ENCODE measurements at places on chromosomes 7 and 10.

- DNase-seq, result no peak
Observed at GRCh38 chr10:91296471-91296870, 76.0 kb downstream of the PCGF5 start.

DNA sequence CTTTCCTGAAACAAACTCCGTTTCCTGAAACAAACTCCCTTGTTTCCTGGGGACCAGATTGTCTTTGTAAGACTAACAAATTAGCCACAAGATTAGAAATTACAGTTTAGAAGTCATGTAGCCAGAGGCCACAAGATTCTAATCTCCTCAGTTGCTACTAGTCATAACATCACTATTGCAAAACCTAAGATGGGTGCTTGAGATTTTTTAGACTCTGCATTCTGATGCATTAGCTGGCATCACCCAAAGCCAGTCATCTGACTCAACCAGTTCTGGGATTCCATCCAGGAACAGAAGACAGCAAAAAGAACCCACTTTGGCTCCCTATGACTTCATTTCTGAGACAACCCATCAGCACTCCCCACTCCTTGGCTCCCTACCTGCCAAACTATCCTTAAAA is 367.9 kb upstream of the MBL2 start:
- no peak for DNase-seq

GRCh38 chr7:144827621-144828020 is 8.2 kb downstream of the TPK1 start:
- DNase-seq, result no peak

DNA sequence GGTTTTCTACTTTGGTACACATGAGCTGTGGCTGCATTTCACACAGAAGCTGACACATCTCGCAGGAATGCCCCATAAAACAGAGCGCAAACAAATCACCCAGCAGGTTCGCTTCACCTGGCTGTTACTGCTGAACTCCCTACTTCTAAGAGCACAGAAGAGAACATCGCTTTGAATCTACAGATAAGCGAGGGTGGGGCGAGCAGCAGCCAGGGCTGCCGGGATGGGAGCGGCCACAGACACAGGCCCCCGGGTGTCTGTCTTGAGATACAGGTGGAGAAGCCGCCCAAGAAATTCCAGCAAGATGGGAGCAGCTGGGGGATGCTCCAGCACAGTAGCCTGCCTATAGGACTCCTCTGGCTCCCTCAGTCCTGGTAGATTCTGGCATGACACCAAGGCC is 27.4 kb downstream of the OGDHL start:
- DNase-seq, result no peak

DNA sequence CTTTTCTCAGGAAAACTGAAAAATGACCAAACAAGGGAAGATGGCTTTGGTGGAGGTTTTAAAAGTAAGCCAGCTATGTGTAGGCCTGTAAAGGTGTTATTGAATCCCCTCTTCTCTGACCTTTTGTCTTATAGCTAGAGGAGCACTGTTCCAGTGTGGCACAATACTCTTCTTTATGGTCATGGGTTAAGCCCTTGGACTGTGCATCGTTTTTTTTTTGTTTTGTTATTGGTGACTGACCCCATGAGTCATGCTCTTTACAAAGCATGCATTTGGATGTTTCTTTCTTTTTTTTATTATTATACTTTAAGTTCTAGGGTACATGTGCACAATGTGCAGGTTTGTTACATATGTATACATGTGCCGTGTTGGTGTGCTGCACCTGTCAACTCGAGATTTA is 19.6 kb upstream of the FAM25A start:
- DNase-seq, result no peak

DNA sequence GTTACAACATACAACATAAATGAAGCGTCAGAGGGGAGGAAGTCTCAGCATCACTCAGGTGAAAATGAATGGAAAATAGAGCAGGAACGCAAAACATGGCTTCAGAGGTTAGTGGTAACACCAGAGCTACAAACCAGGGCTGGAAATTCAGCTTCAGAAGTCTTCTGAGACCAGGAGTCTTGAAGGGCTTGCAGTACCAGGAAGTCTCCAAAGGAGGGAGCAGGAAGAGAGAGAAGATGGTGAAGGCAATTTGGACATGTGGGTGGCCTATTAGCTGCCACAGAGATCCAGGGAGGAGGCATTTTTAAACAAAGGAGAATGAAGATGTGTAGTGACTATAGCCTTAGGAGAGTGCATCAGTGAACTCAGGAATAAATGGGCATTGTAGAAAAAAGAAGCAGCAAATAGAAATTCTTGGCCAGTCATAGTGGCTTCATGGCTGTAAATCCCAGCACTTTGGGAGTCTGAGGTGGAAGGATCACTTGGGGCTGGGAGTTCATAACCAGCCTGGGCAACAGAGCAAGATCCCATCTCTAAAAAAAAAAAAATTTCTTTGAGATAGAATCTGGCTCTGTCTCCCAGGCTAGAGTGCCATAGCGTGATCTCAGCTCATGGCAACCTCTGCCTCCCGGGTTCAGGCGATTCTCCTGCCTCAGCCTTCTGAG is 9.3 kb upstream of the TET1 start:
- DNase-seq, result no peak

DNA sequence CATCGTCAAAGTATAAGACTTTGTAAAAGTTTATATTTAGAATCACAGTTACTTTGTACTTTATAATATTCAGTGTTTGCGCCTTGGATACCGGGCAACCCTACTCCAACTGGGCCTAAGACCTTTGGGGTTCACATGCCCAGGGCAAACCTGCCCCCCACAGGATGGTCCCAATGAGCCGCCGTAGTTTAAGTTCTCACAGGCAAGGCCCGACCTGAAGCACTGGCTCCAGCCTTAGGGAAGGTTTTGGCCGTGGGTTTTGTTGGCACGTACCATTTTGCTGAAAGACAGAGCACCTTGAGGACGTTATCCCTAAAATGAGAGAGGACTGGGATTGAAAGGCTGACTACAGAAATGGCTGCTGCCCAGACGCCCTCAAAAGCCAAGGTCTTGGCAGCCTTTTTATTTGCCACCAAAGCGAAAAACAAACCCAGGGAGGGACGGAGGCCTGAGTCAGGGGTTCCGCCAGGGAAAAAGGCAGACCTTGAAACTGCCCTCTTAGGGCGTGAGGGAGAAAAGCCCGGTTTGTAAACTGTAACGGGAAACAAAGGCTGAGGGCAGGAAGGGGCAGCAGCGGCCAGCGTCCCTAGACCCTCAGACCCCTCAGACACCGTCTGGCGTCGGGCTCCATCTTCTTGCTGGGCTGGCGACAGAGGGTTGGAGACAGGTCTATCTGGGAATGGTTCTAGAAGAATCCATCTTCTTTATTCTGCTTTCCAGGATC is at the start of gene CCDC172:
CCDC172 (plus strand) TSS at position 222 of the 724 bp plus-strand sequence. CDS start 564 bp downstream, outside the sequence.
- no peak for DNase-seq

- DNase-seq, result no peak
Observed at GRCh38 chr7:80357530-80357929, 154.3 kb downstream of the GNAT3 start.

DNA sequence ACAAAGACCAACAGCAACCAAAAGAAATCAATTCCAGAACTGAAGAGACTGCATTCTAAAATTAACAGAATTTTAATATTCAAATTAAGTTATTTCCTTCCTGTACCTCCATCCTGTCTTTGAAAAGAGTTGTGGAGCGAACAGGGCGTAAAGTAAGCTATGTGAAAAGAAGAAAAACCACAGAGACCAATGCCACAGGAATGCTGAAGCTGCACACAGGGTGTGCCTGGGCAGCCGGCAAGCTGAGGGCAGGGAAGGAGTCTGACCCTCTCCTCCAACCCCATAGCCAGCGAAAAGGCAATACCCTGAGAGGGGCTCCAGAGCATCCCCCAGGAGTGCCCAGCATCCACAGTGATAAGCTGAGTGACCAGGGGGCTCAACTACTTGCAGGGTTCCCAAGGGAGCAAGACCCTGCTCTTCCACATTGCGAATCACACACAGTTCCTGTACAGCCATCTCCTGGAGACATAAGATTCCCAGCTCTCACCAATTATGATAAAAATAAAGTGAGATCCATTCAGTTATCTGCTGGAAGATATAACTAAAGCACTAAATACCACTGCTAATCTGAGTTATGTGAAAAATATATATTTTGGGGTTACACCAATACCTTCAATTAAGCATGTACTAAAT is 93.8 kb downstream of the PARD3 start:
- DNase-seq, result no peak

DNA sequence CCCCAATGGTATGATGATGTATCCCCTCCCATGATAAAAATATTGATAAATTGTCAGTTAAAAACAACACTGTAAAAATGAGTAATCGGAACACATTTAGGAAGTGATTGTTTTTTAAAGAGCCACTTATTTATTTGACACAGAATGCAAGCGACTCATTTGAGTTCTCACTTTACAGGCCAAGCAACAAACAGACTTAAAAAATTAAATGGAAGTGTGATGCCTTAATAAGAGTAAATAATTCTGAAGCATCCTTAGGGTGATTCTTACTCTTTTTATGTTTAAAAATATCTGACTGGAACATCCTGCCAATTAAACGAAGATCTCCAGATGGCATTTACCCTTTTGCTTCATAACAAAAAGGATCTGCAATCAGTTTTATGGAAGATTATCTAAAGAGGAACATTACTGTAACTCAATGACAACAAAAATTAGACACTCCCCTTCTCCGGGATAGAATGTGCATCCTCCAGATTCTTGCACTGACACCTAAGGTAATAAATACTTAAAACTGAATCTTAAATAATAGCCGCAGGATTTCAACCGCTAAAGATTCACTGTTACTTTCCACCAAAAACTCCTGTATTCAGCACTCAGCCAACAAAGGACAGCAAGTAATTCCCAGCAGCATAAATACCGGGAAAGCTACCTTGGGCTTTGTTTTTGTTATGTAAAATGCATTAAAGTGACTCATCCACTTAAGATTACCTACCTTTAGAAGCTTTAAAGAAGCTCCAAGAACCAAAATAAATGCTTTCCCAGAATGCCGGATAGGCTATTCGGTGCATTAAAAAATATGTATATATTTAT is 1.7 kb downstream of the CACNA2D1 start:
- DNase-seq, result no peak

DNA sequence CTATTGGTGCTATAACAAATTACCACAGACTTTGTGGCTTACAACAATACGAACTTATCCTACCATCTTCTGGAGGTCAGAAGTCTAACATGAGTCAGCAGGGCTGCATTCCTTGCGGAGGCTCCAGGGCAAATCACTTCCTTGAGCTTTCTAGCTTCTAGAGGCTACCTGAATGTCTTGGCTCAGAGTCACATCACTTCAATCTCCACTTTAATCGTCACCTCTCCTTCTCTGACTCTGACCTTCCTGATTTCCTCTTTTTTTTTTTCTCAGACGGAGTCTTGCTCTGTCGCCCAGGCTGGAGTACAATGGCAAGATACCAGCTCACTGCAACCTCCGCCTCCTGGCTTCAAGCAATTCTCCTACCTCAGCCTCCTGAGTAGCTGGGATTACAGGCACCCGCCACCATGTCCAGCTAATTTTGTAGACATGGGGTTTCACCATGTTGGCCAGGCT is 44.6 kb upstream of the ANAPC16 start:
- no peak for DNase-seq

DNA sequence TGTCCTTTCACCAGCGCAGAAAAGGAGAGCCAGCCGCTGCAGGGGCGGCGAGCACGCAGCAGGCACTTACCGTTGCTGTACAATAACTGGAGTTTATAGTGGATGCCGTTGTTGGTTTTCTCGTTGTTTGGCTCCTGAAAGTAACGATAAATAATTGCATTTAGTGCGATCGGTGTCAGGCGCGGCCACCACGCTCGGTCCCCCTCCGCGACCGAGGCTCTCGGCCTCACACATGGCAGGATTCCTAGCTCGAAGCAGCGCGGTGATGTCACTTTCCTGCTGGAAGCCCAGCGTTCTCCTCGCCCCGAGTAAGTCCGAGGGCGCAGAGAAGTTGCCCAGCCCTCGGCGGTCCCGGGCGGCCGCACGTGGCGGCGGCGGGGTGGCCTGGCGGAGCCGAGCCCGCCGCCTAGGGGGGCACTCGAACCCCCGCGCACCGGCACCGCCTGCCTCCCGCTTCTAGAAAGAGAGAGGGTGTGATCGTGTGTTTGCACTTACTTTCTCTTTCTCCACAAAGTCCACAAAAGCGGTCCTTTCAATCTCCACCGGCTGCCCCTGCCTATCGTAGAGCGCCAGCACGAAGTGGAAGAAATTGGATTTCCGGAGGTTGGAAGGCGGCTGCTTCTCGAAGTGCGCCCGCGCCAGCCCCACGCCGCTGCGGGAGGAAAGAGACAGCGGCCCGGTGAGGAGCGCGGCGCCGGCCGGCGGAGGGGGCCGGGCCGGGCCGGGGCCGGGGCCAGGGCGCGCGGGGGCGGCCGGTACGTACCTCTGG is 1.0 kb downstream of the EBF3 start:
- DNase-seq, result no peak

GRCh38 chr7:155660758-155661093 is 16.3 kb downstream of the RBM33 start:
- DNase-seq, result no peak

- DNase-seq, result no peak
Observed at GRCh38 chr7:13898957-13899670, 90.4 kb downstream of the ETV1 start.

GRCh38 chr10:92689663-92690210 is at the start of gene HHEX:
Gene HHEX (plus strand): TSS chr10:92689955. CDS start chr10:92689987, 32 bp downstream.
- DNase-seq, result no peak

GRCh38 chr10:79433324-79434222 is 11.9 kb downstream of the ZCCHC24 start:
- no peak for DNase-seq

DNA sequence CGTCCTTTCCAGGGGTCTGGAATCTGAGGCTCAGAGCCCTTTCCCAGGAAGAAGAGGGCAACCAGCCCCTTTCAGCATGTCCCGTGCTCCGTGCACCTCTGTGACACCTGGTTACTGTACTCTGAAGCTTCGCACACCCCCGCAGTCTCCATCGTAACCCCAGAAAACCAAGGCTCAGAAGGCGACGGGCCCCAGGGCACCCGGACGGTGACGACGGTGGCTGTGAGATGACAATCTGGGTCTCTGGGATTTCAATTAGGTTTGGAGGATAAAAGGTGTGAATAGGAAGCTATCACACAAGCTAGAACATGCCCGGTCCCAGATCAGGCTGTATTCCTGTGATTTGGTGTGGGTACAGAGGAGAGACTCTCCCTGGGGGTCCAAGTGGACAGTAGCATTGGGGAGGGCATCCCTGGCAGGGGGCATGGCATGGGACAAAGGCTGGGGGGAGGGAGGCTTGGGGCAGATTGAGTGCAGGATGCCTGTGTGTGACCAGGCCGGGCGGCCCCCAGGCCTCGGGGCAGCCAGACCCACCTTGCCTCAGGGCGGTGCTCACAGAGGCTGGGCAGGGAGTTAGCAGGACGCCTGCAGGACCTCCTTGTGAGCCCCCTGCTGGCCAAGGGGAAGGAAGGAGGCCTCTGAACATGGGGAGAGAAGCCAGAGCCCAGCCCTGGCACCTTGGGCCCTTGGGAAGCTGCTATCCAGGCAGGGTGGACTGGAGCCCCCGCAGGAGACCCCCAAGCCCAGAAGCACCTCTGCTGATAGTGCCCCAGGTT is 23.4 kb upstream of the PSMG3 start:
- DNase-seq, result no peak

- no peak for DNase-seq
Observed at GRCh38 chr7:114678116-114678515, 243.8 kb upstream of the MDFIC start.

- DNase-seq, result no peak
Observed at GRCh38 chr10:48536156-48536500, 68.7 kb downstream of the ARHGAP22 start.

- no peak for DNase-seq
Observed at GRCh38 chr7:105839266-105839665, 37.1 kb downstream of the ATXN7L1 start.

All from stimulated activated CD4-positive, alpha-beta T cell treated with anti-CD3 and anti-CD28 coated beads, TNF-alpha, amount 100 ng/mL, for 1 hour (primary cell).